NCI-H2029 treated with DMSO at 0.1 percent for 48 hours (cell line): ENCODE measurements at places on chromosomes 6 and 20.

- DNase-seq, result no peak
Observed at GRCh38 chr6:119348748-119349360, 707 bp downstream of the MAN1A1 start.

DNA sequence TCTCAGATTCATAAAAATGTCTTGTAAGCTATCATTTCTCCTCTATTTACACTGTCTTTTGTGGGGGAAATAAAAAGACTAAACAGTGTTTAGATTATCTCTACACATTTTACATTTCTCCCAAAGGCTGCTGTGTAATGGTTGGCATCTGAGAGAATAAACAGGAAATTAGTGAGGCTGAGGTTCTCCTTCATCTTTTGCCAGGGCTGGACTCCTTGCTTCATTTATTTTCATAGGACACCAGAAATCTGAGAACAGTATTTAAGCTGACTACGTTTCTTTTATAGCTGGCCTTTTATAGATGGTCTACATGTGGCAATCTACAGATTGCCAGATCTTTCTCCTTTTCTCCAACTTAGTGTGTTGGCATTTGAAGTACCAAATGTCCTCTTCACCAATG is 41.5 kb downstream of the PLCB4 start:
- no peak for DNase-seq

DNA sequence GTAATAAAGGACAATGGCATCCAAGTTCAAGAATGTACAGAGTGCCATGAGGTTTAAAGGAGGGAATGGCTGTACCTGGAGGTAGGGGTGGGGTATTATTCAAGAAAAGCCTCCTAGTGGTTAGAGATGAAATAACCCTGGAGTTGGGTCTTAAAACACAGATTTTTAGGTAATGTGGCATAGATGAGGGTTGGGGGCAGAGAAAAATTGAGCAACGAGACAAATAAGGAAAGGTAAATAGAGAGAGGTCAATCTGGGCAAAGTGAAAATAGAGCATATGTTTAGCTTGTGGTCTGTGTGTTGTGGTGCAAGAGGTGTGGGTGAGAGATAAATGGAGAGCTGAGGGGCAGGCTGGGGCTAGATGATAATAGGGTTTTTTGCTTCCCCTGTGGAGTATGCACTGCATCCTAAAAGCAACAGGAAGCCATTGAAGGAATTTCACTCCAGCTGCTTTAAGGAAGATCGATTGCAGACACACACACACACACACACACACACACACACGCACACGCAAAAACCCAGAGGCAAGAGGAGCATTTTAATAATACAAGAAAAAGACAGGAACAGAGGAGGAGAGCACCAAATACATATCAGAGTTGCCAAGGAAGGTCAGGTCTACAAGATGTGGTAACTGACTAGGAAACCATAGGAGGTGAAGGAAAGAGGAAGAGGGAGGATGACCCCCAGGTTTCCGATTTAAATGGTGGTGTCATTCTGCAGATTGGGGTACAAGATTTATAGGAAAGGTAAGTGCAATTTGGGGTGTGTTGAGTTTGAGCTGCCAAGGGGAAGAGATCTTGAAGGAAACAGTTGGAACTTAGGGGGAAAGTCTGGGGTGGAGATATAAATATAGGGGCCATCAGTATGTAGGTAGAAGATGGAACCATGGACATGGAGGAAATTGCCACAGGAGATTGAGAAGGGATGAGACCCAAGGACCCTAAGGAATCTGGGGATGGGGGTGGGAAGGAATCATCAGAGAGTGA is 31.3 kb upstream of the ADGRF1 start:
- DNase-seq, result no peak

DNA sequence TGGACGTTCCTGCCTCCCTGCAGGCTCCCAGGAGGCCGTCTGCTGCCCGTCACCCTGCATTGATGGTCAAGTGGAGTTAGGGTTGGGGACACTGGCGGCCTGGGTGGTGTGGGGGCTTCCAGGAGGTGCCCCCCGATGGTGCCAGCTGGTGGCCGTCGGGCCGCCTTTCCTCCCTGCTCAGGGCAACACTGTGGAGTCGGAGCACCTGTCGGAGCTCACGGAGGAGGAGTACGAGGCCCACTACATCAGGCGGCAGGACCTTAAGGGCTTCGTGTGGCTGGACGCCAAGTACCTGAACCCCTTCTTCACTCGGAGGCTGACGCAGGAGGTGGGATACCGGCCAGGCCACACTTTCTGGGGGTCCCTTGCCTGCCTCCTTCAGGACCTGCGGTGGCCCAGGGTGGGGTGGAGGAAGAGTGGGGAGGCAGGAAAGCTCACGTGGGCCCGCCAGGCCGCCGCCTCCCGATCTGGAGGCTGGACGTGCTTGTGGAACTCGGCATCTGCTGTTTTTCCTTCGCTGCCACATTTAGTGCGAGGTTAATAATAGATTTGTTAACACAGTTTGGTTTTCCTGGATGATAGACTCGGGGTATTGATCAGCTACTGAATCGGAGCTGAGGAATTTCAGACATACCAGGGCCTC is 28.6 kb downstream of the SPATA2 start:
- DNase-seq, result no peak

DNA sequence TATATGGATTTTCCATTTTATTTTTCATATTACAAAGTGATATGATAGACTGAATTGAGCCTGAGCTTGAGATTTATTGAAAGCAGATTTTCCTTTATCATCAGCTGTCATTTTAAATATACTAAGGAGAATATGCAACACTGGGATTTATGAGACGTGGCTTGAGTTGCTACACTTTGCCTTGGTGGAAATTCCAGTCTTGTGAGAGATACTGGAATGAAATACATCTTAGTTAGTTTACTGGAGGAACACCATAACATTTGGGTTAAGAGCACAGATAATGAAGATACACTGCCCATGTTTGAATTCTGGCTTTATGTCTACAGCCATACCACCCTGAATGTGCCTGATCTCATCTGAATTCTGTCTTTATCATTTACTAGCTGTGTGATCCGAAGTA is 86.5 kb upstream of the IFNGR1 start:
- no peak for DNase-seq

DNA sequence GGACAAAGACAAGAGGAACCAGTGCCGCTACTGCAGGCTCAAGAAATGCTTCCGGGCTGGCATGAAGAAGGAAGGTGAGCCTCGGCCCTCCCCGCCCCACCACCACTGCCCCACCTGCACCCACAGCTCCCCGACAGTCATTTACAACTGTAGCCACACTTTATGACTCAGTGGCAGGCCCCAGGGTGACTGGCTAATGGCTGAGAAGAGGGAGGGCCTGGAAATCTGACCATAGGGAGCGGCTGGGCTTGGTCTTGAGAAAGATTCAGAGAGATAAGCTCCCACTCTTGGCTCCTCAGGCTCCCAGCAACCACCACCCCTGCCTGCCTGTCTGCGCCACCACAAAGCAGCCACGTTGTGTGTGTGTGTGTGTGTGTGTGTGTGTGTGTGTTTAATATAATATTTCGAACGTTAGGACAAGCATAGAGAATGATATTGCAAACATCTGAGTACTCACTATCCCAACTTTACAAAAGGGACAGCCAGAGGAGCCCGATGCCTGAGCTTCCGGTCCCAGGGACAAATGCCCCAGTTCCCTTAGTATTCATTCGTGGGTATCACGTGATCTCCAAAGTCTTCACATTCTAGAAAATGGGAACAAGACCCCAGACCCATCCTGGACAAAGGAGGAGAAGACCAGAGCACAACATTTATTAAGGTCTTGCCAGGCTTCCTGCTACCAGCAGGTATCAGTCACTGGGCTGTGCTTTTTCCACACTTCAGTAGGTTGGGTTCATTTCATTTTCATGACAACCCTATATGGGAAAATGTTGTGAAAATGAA is 52.1 kb downstream of the HNF4A start:
- no peak for DNase-seq

- no peak for DNase-seq
Observed at GRCh38 chr6:112485827-112486212, 138.7 kb downstream of the RFPL4B start.

GRCh38 chr20:39294137-39294725 is 332.1 kb downstream of the DHX35 start:
- DNase-seq, result no peak

DNA sequence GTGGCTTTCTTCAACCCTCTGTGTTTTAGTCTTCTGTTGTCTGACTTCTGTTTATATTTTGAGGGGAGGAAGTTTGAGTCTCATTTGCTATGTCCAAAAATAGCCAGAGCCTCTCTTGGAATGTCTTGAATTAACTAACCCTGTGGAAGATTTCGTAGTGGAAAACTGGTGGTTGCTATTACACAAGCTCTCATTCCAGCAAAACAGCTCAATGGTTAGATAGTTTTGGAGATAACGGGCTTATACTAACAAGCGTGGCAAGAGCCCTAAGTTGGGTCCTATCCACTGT is 1.6 kb downstream of the CCN2 start:
- DNase-seq, result no peak

DNA sequence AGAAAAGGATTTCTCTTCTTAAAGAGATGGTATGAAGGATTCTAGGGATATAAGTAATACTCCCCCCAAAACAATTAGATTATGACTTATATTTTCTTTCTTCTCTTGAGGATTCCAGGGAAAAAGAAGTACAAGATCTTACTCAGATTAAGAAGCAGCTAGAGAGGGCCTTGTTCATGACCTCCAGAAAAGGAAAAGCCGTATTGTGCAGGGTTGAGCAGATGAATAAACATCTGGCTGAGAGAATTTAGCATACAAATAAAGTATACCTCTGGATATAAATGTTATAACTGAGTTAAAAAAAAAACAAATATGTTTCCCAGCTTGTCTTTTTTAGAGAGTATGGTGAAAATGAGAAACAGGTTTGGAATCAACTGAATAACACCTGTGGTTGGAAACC is 11.3 kb downstream of the MYO6 start:
- DNase-seq, result no peak

- DNase-seq, result no peak
Observed at GRCh38 chr20:44011251-44011940, 96.7 kb downstream of the TOX2 start.

GRCh38 chr6:148831531-148831930 is 84.7 kb downstream of the UST start:
- no peak for DNase-seq

DNA sequence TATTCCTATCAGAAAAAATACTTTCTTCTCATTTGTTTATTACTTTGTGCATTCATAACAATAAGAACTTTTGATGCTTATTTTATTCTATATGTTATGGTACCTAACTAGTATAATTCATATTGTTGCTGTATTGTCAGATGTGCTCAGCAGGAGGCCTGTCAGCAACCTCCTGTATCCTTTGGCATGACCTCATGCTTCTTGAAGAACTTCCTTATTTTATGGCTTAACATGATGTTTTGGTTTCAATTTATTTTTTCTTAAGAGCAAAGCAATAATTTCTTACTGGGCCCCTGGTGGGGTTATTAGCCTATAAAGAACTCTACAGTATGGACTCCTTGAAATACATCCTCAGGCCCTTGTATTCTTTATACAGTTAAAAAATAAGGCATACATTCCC is 17.3 kb downstream of the GGTLC1 start:
- DNase-seq, result no peak

DNA sequence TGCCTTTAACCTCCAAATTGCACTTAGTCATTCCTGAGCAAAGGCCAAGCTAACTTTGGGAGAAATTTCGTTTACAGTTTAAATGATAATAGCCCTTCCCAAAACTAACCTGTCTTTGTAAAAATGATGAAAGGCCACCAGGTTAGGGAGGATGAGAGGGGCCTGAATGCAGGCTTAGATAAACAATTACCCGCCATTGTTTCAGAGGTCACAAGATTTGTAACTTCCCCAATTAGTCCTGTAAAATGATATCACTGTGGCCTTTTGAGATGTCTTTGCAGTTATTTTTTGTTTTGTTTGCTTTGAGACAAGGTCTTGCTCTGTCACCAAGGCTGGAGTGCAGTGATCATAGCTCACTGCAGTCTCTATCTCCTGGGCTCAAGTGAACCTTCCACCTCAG is 26.3 kb downstream of the GNL1 start:
- no peak for DNase-seq

- no peak for DNase-seq
Observed at GRCh38 chr6:4301871-4302270, 166.5 kb upstream of the ECI2 start.

- DNase-seq, result no peak
Observed at GRCh38 chr20:50283922-50284810, 93.5 kb downstream of the CEBPB start.

DNA sequence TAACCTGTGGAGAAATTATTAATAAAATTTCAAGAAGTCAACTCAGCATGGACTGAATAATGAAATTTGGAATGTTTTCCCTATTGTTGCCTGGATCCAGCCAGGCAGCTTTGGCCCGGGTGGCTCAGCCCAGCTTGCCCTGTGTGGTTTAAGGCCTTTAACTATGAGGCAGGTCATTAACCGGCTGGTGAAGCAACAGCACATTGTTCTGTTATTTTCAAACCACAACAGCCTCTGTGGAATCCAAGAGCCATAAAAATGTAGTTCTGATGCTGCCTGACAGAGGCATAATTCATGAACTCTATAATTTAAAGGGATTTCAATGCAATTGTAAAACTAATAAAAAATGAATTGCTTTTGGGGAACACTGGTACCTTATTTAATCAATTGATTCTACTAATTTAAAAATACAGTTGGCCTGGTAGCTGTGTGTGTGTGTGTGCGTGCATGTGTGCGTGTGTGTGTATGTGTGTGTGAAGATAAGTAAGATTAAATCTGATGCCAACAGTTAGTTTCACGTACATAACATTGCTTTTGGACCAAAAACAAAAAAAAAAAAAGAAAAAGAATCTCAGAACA is 117.7 kb downstream of the RPS12 start:
- DNase-seq, result no peak

- no peak for DNase-seq
Observed at GRCh38 chr20:16842486-16843120, 94.4 kb downstream of the OTOR start.

DNA sequence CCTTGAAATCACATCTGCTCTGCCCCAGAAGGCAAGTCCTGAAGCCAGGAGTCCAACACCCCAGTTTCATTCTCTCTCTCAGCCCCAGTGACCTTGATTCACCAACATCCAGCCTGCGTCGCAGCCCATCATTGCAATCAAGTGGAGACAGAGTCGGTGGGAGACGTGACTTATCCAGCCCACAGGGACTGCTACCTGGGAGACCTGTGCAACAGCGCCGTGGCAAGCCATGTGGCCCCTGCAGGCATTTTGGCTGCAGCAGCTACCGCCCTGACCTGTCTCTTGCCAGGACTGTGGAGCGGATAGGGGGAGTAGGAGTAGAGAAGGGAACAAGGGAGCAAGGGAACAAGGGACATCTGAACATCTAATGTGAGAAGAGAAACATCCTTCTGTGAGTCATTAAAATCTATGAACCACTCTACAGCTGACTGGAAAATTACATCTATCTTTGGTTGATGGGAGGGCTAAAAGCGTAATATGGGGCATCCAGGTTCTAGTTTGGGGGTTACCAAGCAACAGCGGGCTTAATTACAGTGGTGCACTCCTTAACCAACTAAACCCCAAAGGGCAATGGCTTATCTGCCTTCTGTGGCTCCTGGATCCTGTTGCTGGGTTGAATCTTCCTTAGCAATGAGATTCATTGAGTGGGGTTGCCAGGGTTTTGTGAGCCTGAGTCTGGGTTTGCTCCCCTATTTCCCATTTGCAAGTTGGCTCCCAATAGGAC is 2.5 kb downstream of the LY6G6D start:
- no peak for DNase-seq

GRCh38 chr20:19823971-19824370 is 65.9 kb downstream of the RIN2 start:
- DNase-seq, result no peak

- DNase-seq, result no peak
Observed at GRCh38 chr6:146594495-146594894, 4.3 kb upstream of the ADGB start.
